ENCODE measurements at places on chromosomes 6 and 20.

- no peak for DNase-seq
Measured at GRCh38 chr6:129006724-129007514, 124.0 kb downstream of the LAMA2 start.

DNA sequence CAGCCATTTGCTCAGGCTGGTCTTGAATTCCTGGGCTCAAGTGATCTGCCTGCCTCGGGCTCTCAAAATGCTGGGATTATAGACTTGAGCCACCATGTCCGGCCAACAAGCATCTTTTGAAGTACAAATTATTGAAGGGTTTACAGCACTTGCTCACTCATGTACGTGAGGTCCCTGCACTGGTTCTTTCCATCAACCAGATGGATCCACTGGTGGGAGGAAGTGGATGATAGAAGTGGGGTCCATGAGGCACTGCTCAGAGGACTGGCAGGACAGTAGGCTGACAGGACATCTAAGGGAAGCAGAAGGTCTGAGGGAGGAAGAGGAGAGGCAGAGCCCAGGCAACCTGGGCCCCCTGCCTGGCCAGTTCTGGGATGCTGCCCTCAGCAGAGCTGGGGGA, 109.2 kb upstream of the NXT1 start:
- peak; percentile 3 for DNase-seq

- DNase-seq, result no peak
Measured at GRCh38 chr6:54431466-54431865, 123.2 kb downstream of the TINAG start.

DNA sequence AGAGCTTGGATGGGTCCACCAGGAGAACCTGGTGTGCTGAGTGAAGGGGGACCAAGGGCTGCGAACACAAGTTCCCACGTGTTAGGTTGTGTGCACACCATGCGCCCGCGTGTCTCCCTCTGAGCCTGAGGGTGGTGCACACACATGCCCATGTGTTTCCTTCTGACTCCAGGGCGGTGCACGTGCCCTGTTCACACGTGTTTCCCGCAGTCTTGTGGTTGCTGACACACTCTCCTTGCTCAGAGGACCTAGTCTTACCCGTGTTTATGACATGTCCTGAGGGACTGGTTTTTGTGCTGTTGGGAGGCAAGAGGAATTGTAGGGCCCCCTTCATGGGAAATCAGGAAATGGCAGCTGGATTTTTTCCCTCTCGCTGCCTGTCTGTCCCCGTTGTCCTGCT, 36.3 kb upstream of the PCMTD2 start:
- no peak for DNase-seq

DNA sequence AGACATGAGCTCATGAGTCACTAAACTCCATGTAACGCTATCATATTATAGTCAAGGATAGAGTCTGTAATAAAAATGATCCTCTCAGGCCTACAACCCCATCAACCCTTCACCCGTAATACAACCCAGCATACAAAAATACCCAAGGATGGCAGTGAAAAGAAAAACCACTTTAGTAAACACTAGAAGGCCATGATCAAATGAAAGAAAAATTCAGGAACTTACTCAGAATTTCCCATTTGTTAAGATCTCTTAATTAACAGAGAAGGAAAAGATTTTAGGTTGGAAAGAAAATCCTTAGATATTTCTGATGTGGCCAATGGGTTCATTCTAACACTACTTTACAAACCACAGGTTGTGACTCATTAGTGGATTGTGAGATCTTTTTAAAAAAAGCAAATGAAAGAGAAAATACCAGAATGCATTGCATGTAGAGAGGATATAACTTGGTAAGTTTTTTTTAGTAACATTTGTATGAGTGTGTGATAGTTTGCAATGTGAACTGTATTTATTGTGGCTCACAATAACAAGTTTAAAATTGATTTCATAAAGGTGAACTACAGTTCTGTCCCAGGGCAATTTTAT, 8.0 kb upstream of the UBE2J1 start:
- no peak for DNase-seq

- no peak for DNase-seq
Measured at GRCh38 chr6:90458353-90459224, 128.3 kb downstream of the MAP3K7 start.

DNA sequence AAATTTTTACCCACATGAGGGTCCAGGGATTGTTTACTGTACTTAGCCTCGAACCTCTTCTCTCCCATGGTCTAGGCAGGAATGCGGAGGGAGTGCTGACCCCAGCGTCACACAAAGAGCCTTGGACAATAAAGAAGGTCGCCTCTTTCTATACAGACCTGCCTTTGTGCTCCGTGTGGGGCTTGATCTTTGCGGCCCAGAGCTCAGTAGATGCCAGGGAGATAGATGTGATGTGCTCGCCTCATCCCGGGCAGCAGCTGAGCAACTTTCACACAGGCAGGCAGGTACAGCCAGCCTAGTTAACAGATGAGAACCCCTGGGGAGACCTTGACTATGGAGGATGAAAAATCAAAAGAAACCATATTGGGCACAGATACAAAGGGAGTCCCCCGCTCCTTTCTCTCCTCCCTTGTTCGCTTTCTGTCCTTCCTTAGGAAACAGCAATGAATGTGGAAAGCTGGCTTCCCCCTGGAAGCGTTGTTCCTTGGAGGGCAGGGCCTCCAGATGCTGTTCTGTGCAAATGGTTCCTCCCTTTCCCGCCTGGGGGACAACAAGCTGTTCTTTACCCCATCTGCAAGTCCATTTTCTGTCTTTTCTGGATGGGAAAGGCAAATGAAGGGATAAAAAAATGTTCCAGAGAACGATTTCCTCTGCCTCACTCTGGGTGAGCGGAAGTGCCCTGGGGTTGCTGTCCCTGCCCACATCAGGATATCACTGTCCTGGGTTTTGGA, 128.3 kb downstream of the OLIG3 start:
- DNase-seq, result no peak

GRCh38 chr20:59039233-59039632, 3.4 kb downstream of the PRELID3B start:
- DNase-seq, result no peak
